ENCODE measurements at places on chromosomes 5 and 9.

- no peak for DNase-seq
Observed at GRCh38 chr5:5560016-5560415, 137.5 kb downstream of the ICE1 start.

DNA sequence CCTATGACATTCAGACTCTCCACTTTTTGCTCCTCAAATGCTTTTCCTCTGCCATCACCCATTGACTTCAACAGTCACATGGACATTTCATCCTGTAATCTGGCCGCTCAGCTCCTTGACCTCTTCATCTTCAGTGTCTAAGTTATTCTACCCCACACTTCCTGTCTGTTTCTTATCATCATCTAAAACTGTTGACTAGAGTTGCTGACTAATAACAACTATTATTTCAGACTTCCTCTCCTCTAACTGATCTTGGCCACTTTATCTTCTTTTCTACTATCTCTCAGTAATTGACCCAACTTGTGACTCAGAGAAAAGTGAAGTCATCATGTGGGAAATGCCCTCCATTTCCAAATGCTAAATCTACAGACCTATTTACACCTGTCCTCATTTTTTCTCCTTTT is 254.7 kb upstream of the TRPC7 start:
- no peak for DNase-seq

DNA sequence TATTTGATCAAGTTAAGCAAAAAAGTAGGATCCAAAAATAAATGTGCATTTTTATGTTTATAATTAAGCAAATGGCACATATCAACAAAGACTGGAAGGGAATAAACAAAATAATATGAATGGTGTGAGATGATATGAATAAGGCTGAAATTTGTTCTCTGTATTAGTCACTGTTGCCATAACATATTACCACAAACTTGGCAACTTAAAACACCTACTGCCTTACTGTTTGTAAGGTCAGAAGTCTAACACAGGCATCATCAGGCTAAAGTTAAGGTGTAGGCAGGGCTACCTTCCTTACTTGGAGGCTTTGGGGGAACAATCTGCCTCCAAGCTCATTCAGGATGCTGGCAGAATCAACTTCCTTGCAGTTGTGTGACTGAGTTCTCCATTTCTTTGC is 19.3 kb downstream of the PGGT1B start:
- DNase-seq: no peak

GRCh38 chr9:121735065-121735792 is 83.8 kb downstream of the DAB2IP start:
- DNase-seq: no peak

GRCh38 chr9:133282464-133283238 is 7.7 kb upstream of the ABO start:
- no peak for DNase-seq

DNA sequence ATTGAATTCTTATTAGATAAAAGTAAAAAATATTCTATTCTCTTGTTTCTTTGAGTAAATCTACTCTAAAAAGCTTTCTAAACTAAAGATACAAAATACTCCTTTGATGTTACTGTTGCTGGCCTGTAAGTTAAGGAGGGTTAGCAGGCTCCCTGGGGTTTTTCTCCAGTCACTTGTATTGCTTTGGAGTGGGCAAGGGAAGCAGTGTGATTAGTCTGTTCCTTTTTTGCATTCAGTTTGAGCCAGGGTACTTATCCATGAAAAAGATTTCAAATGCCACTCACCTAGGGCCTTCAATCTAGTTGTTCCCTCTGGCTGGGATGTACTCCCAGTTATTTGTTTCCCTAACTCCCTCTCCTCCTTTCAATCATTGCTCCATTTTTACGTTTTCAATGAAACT is 256.2 kb upstream of the SMC2 start:
- no peak for DNase-seq

DNA sequence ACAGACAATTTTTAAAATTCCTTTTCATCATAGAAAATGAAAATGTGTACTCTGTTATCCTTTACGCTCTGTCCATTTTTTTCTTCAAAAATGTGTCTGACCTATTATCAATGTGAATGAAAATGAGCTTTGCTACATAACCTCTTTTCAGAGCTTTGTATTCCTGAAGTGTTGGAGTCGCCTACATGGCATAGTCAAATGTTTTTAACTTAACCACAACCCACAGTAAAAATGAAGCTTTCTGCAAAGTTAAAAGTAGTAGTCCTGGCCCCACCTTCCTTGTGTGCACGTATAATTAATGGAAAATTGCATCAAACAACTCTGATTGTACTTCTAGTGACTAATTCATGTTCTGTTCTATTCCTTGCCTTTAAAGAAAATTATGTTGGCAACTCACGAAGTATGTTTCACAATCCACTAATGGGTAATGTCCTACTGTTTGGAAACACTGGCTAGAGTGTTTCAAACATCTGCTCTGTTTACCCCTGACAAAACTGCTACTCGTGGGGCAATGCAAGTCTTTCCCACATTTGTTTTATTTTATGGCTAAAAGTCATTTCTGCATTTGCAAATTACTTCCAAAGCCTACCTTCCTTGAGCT is 18.6 kb upstream of the PSAT1 start:
- no peak for DNase-seq

DNA sequence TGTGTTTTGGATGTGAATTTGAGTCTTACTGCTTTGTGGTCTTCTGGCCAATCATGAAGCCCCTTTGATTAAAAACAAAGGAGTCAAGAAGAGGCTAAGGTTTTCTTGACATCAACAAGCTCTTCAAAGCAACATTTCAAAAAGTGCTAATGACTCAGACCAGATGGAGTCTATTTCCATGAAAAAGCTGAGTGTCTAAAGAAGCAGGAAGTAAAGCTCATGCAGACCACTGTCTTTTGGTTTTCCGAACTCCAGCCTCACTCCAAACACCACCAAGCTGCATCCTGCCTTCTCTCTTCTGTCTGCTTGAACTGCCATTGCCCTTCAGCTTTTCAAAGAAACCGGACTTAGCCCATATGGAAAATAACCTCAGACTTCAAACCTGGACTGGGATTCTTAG is 115.2 kb downstream of the PRDM6 start:
- DNase-seq: no peak

DNA sequence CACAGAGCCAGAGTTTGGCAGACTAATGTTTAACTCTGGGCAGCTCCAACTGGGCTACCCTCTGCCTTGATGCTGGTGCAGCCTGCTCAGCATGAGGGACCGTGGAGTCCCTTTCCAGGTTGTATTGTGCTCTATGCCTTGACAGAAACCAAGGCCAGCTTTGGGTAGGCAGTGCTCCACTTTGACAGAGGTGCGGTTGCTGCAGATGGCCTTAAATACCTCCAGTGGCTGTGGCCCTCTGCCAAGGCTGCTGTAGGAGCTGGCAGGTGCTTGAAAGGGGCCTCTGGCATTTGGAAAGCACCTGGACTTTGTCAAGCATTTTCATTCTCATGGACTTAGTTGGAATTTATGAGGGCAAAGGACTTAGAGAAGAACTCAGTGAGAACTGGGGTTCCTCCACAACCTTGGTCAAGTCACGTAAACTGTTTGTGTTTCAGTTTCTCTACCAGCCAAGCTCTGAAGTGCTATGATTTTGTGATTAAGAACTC is 249.7 kb upstream of the ZNF462 start:
- no peak for DNase-seq

DNA sequence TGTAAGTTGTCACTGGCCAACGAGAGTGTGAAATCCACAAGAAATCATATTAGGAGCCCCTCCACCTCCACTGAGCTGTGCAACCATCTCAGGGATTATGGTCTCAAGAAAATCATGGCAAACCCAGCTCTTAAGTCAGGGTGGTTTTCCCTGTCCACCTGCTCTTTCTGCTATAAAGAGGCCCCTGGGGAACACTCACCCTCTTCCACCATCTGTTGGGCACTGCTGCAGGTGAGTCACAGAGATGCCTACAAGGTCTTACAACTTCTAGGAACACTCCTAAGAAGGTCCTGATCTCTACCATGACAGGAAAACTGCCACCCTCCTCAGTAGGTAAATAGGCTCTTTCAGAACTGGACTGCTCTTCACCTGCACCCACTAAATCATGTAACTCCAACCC is 61.8 kb downstream of the DRD1 start:
- no peak for DNase-seq

DNA sequence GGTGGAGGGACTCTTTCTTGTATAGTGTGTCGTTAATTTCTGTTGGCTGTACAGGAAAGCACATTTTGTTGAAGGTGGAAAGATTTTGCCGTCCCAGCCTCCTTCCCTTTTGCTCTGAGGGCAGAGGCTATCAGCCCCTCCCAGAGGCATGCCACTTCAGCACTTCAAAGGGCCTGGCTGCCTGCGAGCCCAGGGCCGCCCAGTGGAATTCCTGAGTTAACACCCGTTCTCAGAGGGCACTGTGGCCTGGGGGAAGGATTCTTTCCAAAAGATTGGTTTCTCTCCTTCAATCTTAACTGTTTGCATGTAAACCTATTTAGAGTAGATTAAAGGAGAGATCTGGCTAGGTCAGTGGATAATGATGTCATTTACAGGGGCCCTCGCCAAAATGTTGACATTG is 238.6 kb downstream of the FANCC start:
- DNase-seq: no peak

- no peak for DNase-seq
Observed at GRCh38 chr9:134492281-134492691, 149.3 kb upstream of the COL5A1 start.

GRCh38 chr9:127210851-127211730 is 53.5 kb upstream of the GARNL3 start:
- DNase-seq: no peak

DNA sequence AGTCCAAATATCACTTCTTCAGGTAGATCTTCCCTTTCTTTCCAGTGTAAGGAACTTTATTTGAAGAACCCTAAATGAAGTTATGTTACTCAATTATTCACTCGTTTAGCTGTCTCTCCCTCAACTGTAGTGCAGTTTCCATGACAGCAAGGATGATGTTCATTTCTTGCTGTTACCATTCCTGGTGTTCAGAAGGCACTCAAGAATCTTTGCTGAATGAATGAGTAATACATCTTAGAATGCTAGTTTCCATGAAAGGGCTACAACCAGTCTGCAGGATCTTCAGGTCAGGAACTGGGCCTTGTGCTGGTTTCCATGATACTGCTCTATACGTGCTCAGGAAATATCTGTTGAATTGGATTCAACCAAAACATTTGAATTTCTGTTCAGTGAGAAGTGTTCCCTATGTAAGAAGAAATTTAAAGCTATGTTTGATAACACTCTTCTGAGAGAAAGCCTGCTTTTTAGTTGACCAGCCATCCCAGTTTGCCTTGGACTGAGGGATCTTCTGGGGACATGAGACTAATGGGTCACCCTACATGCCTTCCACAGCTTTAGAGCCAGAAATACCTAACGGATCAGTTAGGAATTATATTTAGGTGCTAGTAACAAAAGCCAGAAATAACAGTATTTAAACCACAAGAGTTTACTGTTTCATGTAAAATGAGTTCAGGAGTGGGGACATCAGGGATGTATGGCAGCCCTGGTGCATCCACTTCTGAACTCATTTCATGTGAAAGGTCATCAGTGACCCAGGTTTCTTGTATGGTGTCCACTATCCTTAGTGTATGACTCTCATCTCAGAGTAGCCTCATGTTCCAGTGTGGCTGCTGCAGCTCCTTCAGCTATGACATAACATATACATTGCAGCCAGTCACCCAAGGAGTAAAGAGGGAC is 500.1 kb upstream of the SGCD start:
- no peak for DNase-seq

Data from CD4-positive, alpha-beta T cell (primary cell).